ENCODE measurements at places on chromosomes 11 and 22.

DNA sequence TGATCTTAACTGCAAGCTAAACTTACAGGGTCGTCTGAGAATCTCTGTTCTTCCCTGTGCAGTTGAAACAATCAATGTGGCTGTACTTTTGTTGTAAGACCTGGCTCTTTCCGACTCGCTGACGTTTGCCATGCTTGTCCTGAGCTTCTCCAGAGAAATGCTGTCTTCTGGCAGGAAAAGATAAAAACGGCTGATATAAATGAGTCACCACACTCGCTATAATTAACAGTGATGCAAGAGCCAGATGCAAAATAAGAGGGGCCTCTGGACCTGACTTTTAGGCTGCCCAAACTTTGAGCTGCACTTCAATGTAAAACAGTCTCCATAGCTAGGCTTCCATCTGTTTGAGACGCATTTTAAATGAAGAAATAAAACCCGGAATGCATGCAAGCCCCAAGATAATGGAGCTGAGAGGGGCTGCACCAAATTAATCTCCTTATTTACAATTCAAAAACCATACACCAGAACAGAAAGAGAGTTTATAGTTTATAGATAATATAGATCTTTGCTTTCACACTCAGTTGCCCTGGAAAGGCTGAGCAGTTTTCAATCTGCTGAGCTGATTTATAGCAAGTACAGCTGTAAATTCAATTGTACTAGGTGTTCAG, 48.5 kb downstream of the WT1 start:
- no peak for DNase-seq

DNA sequence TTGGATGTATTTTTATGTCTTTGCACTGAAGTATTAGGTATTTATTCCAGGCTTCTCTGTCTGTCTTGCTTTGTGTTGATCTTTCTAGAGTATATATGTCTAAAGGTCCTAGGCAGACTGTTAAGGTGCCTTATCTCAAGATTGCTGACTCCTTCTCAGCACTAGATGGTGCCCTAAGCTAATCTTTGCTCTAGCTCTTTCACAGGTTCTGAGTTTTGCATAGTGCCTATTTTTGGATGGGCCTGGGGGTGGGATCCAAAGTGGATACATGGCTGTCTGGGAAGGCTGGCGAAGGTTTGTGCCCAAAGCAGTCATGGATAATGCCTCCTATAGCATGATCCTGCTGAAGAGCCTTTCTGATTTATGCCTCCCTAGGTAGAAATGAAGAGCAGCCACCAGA, 154.9 kb downstream of the TRPC6 start:
- DNase-seq = peak; percentile 24

DNA sequence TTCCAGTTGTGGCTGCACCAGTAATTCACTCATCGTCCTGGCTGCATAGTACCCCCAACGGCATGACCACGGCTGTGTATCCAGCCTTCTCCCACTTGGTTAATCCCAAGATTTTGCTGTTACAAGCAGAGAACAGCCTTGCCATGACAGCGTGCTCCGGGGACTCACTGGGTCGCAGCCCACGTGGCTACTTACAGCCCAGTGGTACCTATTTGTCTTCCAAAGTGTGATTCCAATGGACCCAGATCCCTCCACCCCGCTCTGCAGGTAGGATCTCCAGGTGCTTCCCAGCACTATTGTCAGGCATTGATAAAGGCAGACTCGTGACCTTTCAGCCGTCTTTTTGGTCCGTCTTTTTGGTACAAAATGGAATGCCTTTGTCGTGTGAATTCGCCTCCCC, 119.0 kb upstream of the FGF3 start:
- no peak for DNase-seq

GRCh38 chr11:95088946-95089619, 563 bp upstream of the ENDOD1 start:
- DNase-seq = no peak
